ENCODE measurements at places on chromosomes 1 and 21.
A peak's percentile ranks its signal among the peaks of the same experiment; 100 is the strongest.

GRCh38 chr1:201026836-201027235 is 3.3 kb upstream of the KIF21B start:
- no peak for DNase-seq

DNA sequence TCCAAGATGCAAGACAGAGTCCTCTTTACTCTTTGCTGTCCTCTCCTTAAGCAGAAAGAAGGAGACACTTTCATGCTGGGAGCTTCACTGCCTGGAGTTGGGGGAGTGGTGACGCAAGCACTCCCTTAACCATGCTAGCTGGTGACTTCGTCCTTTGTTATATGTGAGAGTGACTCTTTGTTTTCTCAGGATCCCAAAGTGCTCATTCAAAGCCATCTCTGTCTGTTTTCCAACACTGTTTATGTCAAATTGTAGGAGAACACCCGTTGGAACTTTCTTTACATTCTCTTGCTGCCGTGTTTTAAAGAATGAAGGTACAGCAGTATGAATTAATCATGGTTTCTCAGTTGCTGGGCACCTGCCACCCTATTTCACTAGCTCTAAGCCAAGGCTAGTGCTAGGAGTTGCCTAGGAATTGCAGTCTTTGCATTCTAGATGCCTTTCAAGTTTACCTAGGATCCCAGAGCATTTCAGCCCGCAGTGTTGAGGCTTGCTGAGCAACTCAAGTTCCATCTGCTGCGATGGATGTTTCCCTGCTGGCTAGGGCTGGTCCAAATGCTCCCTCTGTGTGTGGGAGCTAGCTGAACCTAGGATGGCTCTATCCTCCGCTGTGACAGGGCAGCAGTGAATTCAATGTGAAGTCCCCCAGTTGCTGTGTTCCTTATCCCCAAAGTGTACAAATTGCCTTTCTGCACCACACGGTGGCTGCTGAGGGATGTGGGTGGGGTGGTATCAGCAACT is 82.6 kb upstream of the GPR52 start:
- DNase-seq, result no peak

GRCh38 chr1:11929849-11930248 is 3.6 kb upstream of the KIAA2013 start:
- peak; percentile 82 for DNase-seq

DNA sequence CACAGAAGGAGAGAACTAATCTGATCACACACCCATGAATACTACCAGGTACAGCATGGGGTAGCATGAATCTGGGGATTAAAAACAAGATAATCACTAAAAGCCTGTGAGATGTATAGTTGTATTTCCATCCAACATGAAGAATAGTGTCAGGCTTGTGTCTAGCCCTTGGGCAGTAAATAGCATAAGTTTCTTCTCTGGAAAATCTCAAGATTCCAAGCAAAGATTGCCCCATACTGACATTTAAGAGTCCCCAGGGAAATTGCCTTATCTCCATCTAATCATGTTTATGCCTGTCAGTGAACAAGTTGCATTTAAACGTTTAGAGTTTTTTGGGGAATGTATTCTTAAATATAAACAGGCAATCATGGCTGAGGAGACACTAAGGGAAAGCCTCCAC is 109.2 kb upstream of the SERTAD4 start:
- DNase-seq, result peak; percentile 63

- DNase-seq, result no peak
Observed at GRCh38 chr1:115643666-115644065, 1.9 kb downstream of the VANGL1 start.

DNA sequence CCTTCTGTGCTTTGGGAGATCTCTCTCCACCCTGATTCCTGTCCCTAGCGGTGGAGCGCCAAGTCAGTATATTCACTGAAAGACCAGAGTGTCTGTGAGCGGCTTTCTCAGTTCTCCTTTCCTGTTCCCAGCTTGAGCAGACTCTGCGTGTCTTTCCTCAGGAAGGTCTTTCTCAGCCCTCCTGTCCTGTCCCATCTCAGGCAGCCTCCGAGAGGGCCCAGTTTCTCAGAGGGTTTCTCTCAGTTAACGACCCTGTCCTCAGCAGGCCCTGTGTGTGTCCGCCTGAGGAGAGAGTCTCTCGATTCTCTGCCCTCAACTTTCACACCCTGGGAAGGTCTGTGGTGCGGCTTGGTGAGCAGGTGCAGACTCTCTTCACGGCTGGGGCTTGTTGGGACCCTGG is 34.0 kb upstream of the CHIT1 start:
- no peak for DNase-seq
